CD4-positive, alpha-beta T cell treated with Interleukin-2 at 100 ng/mL for 4 hours (primary cell): ENCODE measurements at places on chromosomes 1 and 21.

- no peak for DNase-seq
Observed at GRCh38 chr1:226051365-226051764, 11.2 kb upstream of the H3-3A start.

DNA sequence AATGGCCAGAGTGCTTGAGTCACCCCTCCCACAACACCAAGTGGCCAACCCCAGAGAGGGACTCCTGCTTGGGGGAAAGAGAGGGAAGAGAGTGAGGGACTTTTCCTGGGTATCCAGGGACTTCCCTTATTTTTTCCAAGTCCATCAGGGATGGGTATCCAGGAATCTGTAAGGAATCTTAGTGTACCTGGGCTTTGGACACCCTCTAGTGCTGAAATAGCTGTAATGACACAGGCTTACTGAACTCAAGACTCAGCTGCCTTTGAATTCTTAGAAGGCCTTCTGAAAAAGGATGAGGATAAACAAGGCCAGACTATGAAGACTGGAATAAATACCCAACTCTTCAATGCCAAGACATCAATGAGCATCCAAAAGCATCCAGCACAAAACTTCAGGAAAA lies 12.0 kb downstream of the TSHB start:
- DNase-seq = no peak

- no peak for DNase-seq
Observed at GRCh38 chr1:73907051-73907450, 290.9 kb downstream of the LRRIQ3 start.

- no peak for DNase-seq
Observed at GRCh38 chr1:73775896-73776295, 422.1 kb downstream of the LRRIQ3 start.

GRCh38 chr1:116886291-116886878 lies 23.3 kb upstream of the PTGFRN start:
- no peak for DNase-seq

- no peak for DNase-seq
Observed at GRCh38 chr1:199101139-199101538, 462.3 kb downstream of the PTPRC start.

- DNase-seq = no peak
Observed at GRCh38 chr21:43306911-43307676, 119.8 kb downstream of the SIK1 start.

- no peak for DNase-seq
Observed at GRCh38 chr1:204268101-204268500, 54.3 kb upstream of the GOLT1A start.

- no peak for DNase-seq
Observed at GRCh38 chr1:201427963-201428362, 6.4 kb upstream of the TNNI1 start.

DNA sequence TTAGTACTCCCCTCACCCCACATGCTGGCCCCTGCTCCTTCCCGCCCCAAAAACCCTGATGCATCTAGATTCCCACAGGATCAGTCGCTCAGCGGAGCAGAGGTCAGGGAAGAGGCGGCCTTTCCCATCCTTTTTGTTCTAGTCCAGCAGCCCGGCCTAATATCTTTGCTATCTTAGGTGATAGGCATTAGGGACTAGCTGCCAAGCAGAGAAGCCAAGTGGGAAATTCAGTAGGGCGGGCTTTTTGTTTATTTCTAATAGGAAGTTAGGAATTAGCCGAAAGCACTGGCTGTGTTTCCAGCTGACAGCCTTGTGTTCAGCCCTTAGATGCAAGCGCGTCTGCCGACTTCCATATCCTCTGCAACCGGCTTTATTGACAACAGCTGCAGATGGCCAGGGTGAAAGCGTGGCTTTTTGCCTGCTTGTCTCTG lies 59.0 kb upstream of the BCAR3 start:
- DNase-seq = no peak

- no peak for DNase-seq
Observed at GRCh38 chr1:227994632-227995300, 12.0 kb upstream of the WNT3A start.

GRCh38 chr1:208714323-208714722 lies 470.1 kb upstream of the PLXNA2 start:
- no peak for DNase-seq

DNA sequence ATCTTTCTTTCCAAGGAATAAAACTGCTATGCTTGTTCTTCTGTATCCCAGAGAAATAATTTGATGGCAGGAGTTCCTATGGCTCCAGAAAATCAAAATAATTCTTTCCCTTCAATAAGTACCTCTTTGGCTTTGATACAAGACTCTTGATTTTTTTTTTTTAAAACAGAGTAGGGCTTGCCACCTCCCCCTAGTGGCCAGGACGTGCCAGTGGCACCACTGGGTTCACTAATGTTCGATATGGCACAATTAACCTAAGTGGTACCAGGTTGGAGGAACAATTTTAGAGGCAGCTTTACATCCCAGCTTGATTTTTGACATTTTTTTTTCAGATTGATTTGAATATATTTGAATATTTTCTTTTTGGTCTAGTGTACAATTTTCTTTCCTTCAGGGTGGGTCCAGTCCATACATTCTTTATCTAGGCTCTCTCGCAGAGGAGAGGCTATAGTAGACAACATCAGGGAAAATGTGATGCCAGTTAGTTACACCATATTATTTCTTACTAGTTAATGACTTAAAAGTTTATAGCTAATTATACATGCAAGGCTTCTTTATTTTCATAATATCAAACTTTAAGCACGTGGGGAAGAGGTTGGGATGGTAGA lies 330.9 kb downstream of the S1PR1 start:
- peak; percentile 43 for DNase-seq

DNA sequence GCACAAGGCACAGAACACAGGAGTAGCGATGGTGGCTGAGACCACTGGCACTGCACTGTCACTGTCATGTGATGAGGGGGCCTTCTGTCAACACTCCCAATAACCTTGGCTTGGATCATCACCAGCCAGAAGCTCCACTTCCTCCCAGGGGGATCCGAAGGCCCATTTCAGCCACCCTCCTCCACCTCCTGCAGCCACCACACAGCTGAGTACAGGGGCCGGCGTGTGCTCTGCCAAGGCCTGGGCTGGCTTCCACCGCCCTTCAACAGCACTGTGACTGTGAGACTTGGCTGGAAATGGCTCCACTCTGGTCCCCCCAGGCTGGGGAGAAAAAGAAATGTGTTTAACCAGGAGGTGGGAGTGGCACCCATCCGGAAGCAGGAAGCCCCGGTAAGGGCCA lies 9.9 kb upstream of the NADK start:
- DNase-seq = no peak

GRCh38 chr1:224721000-224721399 lies 104.9 kb downstream of the CNIH3 start:
- DNase-seq = no peak

DNA sequence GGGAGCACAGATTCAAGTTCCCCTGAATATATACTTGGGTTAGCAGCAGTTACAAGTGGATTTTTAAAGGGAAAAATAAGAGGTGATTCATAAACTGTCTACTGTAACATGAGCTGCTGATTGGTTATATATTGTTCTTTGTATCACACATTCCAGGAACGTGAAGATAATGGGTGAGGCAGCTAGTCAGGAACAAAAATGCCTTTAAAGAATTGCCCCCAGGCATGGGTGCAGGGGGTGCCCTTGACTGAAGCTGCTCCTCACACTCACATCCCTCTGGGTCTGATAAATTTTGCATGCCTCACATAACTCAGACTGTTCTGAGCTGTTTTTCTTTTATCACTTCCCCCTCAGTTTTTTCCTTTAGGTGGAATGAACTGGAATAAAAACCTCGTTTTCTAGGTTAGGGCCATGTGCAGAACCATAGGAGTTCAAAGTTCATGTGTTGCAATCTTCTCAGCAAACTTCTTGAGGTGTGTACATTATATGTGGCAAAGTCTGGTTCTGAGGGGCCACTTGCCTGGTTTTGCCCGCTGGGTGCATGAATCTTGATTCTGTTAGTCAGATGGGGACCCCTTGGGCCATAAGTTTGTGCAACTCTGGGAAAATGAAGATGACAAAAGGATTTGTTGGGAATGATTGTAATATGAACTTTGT lies 21.1 kb downstream of the TBX19 start:
- DNase-seq = no peak

GRCh38 chr1:226510453-226510852 lies 38.1 kb upstream of the STUM start:
- no peak for DNase-seq

DNA sequence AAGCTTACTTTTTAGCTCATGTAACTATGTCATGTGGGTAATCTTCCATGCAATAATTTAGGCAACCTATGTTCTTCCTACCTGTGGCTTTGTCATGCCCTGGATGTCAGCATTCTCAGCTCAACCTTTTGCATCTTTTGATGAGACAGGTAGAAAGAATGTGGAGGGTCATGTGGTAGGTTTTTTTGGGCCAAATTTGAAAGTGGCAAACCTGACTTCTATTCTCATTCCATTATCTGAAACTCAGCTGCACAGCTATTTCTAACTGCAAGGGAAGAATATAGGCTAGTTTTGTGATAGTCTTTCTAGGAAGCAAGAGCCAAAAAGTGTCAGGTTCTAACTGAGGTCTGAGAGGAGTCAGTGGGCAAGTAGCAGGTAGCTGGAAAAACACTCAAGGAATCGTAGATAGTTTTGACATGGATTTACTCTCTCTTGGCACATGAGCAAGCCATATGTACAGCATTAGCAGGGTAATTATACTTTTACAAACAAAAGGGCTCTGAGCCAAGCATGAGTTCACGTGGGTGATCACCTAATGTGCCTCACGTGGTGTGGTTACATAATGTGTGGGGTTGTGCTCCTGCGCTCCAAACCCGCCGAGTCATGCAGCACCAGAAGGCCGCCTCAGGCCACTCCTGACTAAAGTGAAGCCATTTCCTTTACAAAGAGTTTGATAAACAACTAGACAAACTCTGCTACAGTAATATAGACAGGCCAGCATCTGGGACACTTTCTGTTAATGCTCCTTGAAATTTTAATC lies 1013.8 kb downstream of the PLA2G4A start:
- no peak for DNase-seq

DNA sequence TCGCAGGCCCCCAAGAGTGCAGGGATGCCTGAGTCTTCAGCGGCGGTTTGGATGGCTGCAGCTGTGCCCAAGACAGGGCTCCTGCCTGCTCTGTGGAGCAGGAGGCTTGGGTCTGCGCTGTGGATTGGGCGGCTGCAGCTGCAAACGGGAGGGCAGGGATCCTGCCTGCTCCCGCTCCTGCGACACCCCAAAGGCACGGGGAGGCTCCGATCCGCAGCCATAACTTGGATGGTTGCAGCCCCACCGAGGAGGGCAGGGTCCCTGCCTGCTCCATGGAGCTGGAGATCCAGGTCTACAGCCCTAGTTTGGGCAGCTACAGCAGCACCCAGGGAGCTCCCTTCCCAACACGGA lies 898.8 kb upstream of the NEGR1 start:
- no peak for DNase-seq

- no peak for DNase-seq
Observed at GRCh38 chr1:48093147-48093546, 96.0 kb upstream of the TRABD2B start.

GRCh38 chr1:45385302-45385701 lies 45.1 kb upstream of the MUTYH start:
- DNase-seq = no peak

- DNase-seq = no peak
Observed at GRCh38 chr1:221874285-221875003, 132.6 kb upstream of the DUSP10 start.

GRCh38 chr1:217929213-217929885 lies 298.2 kb downstream of the SPATA17 start:
- no peak for DNase-seq

GRCh38 chr1:43858324-43858723 lies 75.3 kb upstream of the ARTN start:
- DNase-seq = no peak

GRCh38 chr21:46180079-46180722 lies 4.1 kb downstream of the SPATC1L start:
- no peak for DNase-seq

DNA sequence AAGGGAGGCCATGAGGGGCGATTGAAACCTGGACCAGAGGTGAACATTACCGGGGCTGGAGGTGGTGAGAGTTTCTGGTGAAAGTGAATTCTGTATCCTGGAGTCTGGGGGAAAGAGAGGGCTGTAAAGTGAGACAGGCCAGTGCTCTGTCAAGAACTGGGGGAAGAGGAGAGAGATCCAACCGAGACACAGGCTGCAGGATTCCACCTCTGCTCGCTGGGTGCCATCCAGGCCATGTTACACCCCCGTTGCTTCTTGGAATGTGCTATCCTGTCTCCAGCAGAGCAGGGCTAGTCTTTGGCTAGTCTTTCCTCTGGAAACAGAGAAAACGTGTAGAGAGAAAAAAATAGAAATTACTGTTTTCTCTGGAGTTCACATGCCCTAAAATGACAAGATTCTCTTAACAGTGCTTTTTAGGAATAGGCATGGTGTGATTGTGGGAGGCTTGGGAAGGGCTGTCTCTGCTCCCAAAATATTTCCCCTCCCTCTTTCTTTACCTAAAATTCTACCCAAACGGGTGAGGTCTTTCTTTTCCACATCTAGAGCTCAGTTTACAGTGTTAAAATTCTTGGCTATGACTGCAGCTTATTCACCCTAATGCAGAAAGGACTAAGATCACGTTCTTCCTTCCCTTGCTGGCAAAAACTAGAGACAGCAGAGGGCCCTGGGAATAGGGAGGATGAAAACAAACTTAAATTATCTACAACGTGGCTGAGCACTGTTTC lies 16.5 kb upstream of the OVAAL start:
- no peak for DNase-seq

- no peak for DNase-seq
Observed at GRCh38 chr1:68826836-68827235, 330.0 kb upstream of the DEPDC1 start.

GRCh38 chr1:20192364-20192763 lies 6.0 kb upstream of the PLA2G2C start:
- DNase-seq = no peak

DNA sequence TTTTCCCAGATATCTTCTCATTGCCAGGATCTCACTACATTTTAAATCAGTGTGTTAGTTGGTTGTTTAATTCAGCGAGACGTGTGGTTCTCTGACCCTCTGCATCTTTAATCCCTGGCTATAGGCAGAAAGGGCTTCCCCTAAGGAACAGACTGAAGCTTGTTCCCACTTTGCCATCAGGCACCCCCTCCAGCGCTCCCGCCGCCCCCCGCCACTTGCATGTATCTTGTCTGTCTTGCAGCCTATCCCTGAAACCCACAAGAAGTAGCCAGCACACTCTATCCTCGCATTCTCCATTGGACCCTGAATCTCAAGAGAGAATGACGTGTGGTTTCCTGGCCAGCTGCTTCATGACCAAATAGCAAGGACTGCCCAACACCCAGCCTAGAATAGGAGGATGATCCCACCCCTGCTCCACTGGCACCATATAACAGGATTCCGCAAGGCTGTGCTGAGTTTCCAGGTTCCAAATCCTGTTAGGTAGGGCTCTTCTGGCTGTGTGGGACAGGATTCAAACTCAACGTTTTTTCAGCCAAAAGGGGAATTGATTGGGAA lies 7.8 kb downstream of the CLDN19 start:
- no peak for DNase-seq
